Left lobe of liver (tissue), 2 donors: ENCODE measurements at places on chromosomes 6 and 20. TPM values are rescaled to one million over a fixed set of nuclear protein-coding genes. Genes with fewer than 3 reads are reported as not detected.

- DNase-seq, result no peak
These were observed 117.2 kb upstream of the BACH2 start for GRCh38 chr6:90413867-90414266.

MROH8 gene
- 4.7 TPM for total RNA-seq

DNA sequence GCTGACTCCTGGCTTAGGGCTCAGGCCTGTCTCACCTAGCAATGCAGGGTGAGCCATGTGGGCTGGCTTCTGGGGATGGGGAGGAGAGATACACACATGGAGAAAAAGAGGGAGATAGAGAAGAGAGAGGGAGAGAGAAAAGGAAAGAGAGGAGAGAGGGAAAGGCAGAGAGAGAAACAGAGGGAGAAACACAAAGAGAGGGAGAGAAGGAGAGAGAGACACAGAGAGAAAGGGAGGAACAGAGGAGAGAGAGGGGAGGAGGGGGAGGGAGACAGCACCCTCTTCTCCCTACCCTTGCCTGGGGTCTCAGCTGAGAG is 24.8 kb downstream of the NTSR1 start:
- DNase-seq, result no peak

DNA sequence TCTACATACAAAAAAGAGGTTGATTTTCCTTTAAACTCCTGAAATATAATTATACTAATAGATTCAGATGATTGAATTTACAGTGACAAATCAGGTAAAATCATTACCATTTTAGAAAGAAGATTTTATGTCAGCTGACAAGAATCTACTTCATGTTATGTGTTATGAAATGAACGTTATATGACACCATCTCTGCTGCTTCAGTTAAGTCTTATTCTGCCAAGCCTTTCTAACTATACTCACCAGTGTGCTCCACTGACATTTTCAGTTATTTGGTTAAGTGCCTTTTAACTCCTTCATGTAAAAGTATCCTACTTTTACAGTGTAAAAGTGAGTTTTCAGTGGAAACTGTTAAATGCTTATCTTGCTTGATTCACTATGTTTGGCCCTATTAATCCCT is 80.4 kb downstream of the RWDD2A start:
- DNase-seq, result no peak
